8988T (cell line): ENCODE measurements at places on chromosomes 7 and 10.

DNA sequence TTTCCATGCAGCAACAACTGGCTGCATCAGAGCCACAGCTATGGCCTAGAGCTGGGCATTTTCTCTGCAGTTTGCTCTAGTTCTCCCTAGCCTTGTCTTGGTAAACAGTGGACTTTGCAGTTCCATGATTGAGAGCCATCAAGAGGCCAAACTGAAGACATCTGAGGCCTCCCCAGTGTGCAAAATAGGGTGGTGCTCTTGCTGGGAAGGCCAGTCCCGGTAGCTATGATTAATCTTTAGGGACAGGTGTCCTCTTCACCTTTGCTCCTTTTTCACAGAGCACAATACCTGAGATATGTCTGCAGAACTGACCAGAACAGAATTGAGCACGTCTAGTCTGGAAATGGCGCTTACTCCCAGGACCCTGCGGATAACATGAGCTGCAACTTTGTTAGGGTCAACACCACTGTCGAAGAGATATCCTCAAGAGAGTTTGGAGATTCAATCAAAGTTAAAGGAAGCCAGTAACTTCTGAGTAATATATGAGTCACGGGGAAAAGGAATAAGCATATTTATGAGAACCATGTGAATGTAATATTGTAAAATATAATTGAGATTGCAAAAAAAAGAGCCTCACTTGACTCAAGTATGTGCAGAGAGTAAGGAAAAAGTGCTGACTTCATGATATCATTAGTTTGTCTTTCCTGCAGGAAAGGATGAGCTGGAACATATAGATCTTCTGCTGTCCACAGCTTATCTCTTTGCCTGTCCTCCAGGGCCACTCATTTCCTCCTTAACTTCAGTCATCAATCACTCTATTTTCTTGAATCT is 76.7 kb downstream of the ANK3 start:
- DNase-seq: no peak

- no peak for DNase-seq
Measured at GRCh38 chr7:14851610-14852009, 50.9 kb downstream of the DGKB start.

- DNase-seq: no peak
Measured at GRCh38 chr7:143480501-143480900, 2.8 kb downstream of the TAS2R41 start.

GRCh38 chr10:19570991-19571390 is 245.2 kb upstream of the PLXDC2 start:
- DNase-seq: no peak

DNA sequence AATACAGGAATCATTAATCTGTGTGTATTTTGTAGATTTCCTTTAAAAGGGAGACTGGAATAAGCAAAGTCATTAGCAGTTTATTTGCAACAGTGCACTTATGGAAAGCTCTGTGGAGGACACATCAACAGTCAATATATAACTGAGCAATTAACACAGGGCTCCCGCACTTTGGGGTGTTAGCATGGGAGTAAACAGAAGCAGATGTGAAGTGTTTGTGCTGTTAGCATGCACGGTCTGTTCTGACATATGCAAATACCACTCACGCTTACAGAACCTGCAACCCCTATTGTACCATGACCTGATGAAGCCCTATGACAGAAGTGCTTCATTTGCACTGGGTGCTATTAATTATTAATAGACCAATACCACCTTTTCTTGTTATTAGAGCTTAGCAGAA is 118.9 kb downstream of the PPP1R3A start:
- DNase-seq: no peak

- DNase-seq: no peak
Measured at GRCh38 chr7:106485031-106485551, 175.9 kb downstream of the CCDC71L start.

GRCh38 chr7:93935102-93935501 is 13.6 kb downstream of the GNG11 start:
- no peak for DNase-seq

DNA sequence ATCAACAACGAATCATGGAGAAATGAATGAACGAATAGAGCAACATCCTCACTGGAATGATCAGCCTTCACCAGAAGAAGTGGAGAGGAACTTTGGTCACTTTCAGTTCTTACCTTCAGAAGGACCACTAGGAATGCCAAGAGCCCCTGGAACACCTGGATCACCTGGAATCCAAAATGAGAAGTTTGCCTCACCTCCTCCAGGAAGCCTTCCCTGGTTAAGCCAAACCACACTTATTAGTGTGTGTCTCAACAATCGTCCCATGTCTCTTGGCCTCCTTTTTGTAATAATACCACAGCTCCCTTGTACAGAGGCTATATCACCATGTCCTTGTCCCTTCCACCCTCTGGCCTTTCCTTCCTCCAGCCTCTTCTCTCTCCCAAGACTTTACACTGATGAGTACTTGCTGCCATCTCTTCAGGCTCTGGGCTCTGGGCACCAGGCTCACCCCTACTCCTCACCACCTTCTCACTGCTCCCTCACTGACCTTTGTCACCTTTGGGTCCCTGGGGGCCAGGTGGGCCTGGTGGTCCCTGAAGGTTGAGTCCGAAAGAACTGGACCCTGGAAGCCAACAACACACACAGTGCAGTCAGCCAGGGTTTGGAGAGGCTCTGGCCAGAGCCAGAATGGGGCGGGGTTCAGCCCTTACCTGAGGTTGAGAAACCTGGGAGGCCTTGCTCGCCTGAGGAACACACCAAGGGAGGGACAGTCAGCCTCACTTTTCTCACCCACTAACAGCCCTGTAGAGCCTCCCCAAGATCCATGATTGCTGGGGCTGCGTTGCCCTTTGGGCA is 46.5 kb downstream of the COL17A1 start:
- no peak for DNase-seq

GRCh38 chr10:59888781-59889435 is 17.4 kb downstream of the CCDC6 start:
- DNase-seq: no peak

DNA sequence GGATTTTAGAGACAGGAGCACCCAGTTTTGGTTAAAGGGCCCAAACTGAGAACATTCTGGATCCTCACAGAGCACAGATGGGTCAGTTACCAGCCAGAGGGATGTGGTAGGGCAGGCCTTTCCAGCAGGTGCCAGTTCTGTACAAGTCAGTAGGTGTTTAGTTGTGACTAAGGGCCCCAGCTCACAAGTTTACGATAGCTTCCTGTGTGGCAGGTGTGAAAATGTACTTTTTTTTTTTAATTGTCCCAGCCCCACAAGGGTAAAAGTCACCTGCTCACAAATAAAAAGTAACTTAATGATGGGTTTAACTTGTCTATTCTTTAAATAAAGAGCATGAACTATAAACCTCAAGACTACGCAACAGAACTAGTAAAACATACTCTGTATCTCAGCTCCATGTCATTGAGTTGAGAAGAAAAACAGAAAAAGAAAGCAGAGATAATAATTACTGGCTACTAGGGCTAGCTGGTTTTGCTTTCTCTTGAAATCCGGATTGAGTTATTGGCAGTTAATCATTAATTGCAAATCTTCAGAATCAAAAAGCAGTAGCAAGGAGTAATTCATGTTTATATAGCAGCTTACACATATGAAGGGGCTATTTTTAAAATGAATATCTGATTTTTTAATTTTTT is 15.4 kb downstream of the NFE2L3 start:
- DNase-seq: no peak

DNA sequence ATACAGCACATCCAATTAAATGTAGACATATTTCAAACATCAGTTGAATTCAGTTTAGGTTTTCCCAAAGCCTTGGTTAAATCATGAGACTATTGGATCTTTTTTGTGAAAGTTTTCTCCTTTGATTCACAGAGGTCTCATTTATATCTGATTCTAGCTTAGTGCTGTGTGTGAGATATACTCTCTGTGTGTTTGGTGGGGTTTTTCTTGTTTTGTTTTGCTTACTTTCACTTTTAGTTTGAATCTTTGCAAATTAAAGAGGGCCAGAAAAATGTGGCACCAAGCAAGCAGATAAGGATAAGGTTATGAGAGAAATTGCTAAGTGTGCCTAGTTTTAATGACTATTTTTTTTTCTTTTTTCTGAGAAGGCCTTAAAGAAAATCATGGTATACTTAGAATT is 12.6 kb upstream of the OR6B1 start:
- no peak for DNase-seq

GRCh38 chr7:22219739-22220493 is 137.0 kb downstream of the RAPGEF5 start:
- no peak for DNase-seq

GRCh38 chr7:155416646-155417380 is 41.1 kb upstream of the EN2 start:
- DNase-seq: no peak

- DNase-seq: no peak
Measured at GRCh38 chr7:116570306-116570705, 45.5 kb downstream of the CAV1 start.

GRCh38 chr7:94748376-94748775 is 92.4 kb upstream of the SGCE start:
- DNase-seq: no peak

DNA sequence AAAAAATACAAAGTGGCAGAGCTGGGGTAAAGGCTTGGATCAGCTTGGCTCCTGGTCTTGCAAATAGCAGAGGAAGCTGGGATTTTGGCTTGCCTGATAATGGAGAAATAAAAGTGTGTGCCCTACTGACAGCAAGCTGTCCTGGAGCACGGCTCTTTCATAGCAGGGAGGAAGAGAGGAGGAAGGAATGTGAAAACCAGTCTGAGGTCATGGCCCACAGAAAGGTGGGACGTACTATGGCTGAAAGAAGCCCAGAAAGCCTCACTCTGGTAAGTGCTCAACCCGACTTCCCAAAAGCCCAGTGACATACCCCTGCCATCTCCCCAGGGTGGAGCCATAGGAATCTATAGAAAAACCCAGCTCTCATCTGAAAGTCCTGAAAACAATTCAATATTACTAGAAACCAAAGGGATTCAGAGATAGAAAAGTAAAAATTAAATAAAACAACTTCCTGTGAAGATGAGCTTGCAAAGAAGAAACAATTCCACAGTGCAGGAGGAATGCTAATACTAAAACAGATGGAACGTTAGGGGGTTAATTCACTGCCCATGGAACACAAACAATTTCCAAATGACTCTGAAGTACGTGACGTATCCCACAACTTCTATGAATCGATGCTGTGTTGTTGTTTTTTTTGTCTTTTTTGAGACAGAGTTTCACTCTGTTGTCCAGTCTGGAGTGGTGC is 246.7 kb upstream of the PTN start:
- no peak for DNase-seq
